CD4-positive, alpha-beta T cell treated with Interleukin-4 for 4 hours (primary cell): ENCODE measurements at places on chromosomes 5 and 9.

GRCh38 chr9:88497224-88497623 lies 37.8 kb upstream of the NXNL2 start:
- DNase-seq, result no peak

- no peak for DNase-seq
These were observed 110.1 kb upstream of the GRIN3A start for GRCh38 chr9:101848485-101848919.

DNA sequence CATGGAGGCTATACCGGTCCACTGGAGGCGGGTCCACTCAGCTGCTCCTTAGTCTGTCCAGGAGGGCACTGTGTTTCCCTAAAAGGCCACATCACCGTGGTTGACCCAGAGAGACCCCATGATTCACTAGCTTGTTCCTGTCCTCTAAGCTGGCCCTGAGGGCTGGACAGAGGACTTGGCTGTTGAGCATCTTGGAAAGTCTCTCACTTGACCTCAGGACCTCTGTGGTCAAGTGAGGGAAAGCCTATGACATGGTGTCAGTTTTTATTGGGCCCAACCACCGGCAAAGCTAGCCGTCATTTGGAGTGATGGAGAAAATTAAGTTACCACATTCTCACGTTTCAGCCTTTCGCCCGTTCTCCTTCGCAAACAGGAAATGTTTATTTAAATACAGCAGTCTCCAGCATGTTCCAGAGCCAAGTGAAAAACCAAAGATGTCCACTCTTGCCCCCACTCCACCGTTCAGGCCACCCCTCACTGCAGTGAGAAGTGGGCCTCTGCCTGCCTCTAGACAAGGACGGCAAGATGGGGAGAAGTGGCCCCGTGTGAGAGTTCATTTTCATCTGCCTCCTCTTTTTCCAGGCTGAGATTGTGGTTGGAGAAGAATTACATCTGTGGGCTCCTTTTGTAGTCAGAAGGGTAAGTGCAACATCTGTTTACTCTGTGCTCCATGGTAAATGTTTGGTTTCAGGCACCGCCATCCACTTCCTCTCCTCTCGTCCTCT lies 4.4 kb downstream of the SLIT3 start:
- DNase-seq, result no peak

GRCh38 chr9:126628969-126629674 lies 15.4 kb downstream of the LMX1B start:
- no peak for DNase-seq

- DNase-seq, result no peak
These were observed 8.6 kb upstream of the OXCT1 start for GRCh38 chr5:41878643-41879478.

DNA sequence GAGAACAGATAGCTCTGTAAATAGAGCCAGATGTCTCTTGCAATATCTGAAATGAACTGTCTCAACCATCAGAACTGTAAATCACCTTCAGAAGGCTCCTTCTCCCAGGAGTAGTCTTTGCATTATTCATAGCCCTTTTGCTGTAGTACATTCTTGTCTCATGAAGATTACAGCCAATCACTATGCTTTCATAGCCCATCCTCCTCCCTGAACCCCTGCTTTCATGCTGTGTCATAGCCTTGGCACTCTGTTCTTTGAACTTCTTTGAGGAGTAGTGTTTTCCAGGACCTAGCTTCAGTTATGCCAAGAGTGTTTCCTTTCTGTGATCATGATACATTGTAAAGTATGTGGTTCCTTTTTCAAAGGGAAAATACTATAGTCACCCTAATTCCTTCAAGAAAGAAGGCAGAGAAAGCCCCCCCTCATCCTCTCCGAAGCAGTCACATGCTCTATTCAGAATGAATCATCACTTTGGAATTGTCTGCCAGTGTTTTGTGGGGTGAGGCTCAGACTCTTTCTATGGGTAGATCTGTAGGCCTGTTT lies 61.1 kb downstream of the GRIA1 start:
- no peak for DNase-seq

- DNase-seq, result no peak
These were observed 182.4 kb downstream of the CCDC171 start for GRCh38 chr9:15735083-15735857.

GRCh38 chr9:121824651-121825030 lies 173.2 kb downstream of the DAB2IP start:
- DNase-seq, result no peak

DNA sequence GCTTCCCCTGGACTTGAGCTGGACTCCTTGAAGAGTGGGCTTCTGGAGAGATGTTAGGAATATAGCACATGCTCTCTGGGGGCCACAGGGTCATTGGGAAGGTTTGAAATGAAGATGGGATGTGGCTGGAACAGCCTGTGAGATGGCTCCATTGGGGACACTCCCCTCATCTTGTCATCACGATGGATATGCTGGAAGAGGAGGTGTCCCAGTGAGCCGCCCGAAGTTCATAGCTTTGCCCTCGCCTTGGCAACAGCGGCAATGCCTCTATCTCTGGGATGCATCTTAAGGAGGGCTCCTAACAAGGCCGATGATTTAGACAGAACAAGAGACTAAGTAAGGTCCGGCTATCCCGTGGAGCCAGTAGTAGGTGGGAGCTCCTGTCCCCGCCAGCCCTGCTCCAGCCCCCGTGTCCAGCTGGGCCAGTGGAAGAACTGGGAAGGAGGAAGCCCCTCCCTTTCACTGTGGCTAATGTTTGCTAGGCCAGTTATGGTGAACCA lies 23.9 kb downstream of the AMBP start:
- no peak for DNase-seq

DNA sequence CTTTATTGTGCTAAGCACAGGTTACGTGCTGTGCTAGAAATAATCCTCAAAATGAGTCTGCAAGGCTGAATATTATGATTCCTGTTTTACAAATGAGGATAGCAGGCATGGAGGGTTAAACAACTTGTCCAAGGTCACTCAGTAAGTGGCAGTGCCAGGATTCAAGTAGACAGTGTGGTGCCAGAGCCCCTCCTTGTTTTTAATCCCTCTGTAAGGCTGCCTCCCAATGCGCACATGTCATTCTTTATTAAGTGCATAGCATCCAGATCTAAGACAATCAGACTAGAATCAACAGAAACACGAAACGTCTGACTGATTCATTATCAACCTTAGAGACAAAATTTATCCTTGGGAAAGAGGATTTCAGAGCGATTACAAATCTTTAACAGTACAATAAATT lies 199.6 kb downstream of the SMARCA2 start:
- no peak for DNase-seq

- DNase-seq, result no peak
These were observed 7.4 kb downstream of the ZER1 start for GRCh38 chr9:128764361-128764760.

DNA sequence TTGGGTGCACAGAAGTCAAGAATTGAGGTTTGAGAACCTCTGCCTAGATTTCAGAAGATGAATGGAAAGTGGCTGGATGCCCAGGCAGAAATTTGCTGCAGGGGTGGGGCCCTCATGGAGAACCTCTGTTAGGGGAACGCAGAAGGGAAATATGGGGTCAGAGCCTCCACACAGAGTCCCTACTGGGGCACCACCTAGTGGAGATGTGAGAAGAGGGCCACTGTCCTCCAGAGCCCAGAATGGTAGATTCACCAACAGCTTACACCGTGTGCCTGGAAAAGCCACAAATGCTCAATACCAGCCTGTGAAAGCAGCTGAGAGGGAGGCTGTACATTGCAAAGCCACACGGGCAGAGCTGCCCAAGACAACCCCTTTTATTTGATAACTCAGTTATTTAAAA lies 383.5 kb downstream of the TLE4 start:
- DNase-seq, result peak; percentile 6

DNA sequence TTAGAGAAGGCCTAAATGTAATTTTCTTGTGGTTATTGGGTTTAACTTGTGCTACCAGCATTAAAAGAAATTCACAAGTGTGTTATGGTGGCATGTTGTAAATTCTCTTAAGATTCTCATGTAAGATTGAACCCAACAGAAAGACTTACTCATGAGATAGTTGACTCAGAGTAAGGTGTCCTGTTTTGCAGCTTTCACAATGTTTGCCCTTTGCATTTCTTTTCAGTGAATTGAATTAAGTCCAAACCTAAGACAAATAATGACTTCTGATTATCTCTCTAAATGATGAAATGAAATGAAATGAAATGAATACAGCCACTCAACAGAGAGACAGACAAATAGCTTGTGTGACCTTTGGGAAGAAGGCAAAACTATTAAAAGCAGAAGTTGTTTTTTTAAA lies 1696.9 kb upstream of the WWC1 start:
- no peak for DNase-seq

GRCh38 chr5:40381016-40381415 lies 298.7 kb upstream of the PTGER4 start:
- DNase-seq, result no peak
